ENCODE measurements at places on chromosomes 2 and 18. TPM values are rescaled to one million over a fixed set of nuclear protein-coding genes. Genes with fewer than 3 reads are reported as not detected.

The TNP1 gene
- not detected for total RNA-seq

The SPHKAP gene
- not detected for total RNA-seq

The ASTL gene
- total RNA-seq = not detected

The ASB18 gene
- total RNA-seq = not detected

The RAB31 gene
- 32.8 TPM for total RNA-seq

The IL37 gene
- total RNA-seq = not detected

The PLEKHH2 gene
- total RNA-seq = 5.7 TPM

The INPP5D gene
- 26.2 TPM for total RNA-seq

GRCh38 chr2:190180313-190181122 lies 118.0 kb upstream of the MSTN start:
- DNase-seq = no peak

DNA sequence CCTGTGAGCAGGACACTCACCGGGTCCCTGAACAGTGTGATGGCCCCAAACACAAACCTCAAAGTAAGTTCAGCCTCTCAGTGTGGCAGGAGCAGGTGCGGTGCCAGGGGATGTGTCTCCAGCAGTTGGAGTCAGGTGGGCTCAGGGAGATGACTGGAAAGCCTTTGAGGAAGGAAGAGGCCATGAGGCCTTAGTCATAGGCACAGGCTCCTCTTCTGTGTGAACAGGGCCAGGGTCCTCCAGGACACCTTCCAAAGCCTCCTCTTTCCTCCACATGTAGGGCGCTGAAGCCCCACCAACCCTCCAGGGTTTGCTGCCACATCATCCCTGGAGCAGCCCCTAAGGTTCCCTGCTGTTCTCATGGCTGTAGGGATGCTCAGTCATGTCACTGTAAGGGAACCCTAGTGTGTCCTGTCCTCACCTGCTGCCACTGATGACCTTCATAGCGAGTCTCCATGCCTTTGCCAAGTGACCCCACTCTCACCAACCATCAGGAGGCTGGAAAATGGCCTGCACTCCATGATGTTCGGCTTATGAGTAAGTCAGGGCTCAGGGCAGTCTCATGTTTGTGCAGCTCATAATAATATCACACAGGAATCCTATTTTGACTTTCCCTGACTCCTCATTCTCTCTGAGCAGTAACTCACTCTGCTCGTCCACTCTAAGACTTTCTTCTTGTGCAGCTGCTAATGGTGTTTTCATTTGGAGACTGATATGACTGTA lies 1152.9 kb downstream of the RPIA start:
- no peak for DNase-seq

DNA sequence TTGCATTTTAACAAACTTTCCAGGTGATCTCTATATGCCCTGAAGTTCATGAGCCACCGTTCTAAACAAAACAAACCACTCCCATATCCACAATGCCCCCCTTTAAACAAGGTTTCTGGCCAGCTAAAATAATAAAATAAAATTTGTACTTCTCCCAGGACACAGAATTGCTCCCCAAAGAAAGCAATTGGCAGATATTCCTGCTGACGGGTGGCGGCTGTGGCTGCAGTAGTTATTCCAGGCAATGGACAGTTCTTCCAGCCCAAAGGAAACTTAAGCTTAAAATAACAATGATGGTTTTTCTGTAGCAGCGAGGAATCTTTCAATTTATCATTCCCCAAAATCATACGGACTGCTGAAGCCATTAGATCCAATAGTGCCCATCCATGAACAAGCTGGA lies 260.5 kb upstream of the ZNF521 start:
- no peak for DNase-seq

GRCh38 chr2:115746151-115746550 lies 1303.7 kb downstream of the DPP10 start:
- DNase-seq = no peak

GRCh38 chr2:54630858-54631497 lies 92.5 kb upstream of the EML6 start:
- DNase-seq = no peak

DNA sequence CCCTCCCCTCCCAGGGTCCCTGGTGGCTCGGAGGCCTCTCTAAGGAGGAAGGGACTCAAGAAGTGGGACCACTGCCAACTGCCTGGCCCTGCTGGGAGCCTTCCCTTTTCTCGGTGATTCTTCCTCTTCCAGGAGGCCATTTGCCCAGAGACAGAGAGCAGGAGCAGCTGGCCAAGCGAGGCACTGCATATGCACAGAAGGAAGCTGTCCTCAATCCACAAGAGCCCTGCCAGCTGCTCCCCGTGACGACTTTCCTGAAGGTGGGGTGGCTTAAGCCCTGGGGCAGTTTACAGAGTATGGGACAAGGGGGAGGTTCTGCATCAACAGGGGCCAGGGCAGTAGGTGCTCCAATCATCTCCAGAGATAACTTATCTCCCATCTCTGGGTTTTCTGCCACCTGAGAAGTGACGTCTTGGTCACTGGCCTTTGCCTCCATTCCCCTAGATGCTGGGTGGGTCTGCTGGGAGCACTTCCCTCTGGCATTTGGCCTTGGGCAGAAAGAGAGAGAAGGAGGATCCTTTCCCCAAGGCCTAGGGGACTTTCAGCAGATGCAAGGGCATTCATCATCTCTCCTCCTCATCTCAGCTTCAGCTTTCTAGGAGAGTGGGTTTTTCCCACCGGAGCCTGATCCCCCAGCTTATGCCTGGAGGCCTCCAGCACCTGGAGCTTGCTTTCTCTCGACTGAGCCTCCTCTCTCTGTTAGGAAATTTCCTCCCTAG lies 28.5 kb downstream of the CIB4 start:
- no peak for DNase-seq

DNA sequence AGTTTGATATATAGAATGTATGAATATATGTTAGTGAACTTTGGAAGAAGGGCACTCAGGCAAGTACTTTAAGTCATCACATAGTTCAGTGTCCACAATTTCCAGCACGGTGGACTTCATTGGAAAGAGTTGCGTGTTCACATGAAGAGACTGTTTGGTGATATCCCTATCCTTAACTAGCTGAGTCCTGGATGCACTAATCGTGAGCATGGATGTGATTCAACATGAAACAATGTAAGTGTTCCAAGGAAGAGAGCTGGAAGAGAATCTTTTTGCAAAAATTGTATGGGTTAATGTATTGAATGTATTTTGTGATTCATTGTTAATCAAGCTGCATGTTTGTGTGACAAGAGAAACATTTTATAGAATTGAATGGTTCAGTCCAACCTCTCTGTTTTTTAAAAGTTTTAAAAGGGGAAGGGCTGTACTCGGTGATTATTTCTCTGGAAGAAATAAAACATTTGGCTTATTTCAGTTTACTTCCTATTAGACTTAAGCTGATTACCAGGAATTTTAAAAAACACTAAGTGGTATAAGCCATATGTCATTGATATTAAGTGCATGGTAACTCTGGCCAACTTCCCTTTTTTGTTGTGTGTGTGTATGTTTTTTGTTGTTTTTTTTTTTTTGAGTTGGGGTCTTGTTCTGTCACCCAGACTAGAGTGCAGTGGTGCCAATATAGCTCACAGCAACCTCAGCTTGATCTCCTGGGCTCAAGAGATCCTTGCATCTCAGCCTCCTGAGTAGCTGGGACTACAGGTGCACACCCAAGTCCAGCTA lies 8.6 kb downstream of the XRCC5 start:
- DNase-seq = no peak

DNA sequence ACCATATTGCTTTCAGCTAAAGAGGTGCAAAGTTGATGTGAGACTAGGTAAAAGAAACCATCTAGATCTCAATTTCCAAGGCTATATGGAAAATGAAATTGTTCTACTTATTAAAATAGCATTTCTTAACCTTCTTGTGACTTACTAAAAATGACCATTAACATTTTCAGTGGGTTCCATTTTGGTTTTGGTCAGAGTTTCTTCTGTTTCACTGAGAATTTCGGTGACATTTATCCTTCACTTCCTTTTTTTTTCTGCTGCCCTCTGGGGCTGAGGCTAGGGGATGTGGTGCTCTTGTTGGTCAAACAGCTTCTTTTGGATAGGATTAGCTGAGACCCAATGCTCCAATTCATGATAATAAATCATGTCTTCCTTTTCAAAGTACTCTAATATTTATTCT lies 44.3 kb upstream of the REL start:
- DNase-seq = no peak

DNA sequence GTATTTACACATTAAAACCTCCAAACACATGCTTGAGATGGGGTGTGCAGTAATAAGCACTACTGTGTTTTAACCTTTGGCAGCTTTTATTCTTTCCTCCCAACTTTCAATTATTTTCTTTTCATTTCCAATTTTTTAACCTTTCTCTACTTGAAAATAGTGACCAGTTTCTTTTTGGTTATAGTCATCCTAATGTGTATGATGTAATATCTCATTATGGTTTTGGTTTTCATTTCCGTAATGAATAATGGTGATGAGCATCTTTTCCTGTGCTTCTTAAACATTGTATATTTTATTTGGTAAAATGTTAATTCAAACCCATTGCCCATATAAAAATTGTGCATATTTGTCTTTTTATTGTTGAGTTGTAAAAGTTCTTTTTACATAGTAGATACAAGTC lies 103.5 kb downstream of the BMPR2 start:
- no peak for DNase-seq

DNA sequence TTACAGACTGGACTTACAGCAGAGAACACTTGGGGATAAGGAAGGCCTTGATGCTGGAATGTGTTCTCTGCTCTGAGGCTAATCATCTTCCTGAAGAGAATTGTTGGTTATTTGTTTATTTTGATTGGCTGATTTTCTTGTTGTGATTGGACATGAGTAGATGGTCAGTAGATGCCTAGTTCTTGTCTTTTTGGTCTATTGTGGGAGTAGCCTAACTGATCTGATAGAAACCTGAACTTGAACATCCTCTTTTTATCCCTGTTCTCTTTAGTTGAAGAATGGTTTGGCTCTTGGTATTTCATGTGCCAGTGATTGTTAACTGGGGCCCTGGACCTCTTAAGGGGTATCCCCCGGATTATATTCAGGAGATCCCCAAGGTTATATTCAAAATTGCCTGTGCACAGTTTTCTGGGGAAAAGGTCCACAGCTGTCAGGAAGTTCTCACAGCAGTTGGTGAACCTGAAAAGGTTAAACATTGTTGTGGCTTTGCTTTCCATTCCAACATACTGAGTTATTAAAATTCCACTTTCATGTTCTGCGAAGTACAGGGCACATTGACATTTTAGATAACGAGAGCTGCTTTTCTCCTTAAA lies 13.6 kb downstream of the TWSG1 start:
- no peak for DNase-seq

- DNase-seq = no peak
Observed at GRCh38 chr2:132757002-132757589, 87.1 kb upstream of the LYPD1 start.

DNA sequence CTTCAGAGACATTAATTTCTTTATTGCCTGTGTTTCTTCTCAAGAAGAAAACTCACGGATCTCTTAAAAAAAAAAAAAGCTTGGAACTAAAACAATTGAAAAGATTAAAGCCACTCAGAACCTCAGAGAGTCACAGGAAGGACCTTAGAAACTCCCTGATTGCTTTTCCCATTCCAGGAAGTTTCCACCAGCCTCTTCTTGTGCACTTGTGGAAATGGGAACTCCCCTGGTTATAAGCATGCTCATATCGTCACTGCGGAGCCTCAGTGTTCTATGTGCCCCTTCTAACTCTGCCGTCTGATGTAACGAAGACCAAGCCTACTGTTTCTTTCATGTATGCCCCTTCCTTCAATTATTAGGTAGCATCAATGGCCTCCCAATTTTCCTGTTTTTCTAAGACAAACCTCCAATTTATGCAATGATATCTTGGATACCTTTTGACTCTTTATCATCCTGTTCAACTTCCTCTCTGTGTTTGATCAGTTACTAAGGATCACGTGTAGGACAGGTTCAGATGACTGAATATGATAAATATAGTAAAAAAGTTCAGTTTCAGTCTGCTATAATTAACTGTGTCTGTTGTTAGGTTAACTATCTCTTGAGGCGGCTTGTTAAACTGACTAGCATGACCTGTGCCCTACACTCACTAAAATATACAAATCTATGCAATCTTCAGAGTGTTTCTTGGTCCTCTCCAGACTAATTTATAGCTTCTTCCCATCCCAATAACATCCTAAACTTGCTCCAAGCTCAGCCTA lies 593.7 kb upstream of the CHAC2 start:
- DNase-seq = no peak
